Naive thymus-derived CD8-positive, alpha-beta T cell (primary cell): ENCODE measurements at places on chromosomes 5 and 9. TPM values are rescaled to one million over a fixed set of nuclear protein-coding genes. Genes with fewer than 3 reads are reported as not detected.
A peak's percentile ranks its signal among the peaks of the same experiment; 100 is the strongest.

DNA sequence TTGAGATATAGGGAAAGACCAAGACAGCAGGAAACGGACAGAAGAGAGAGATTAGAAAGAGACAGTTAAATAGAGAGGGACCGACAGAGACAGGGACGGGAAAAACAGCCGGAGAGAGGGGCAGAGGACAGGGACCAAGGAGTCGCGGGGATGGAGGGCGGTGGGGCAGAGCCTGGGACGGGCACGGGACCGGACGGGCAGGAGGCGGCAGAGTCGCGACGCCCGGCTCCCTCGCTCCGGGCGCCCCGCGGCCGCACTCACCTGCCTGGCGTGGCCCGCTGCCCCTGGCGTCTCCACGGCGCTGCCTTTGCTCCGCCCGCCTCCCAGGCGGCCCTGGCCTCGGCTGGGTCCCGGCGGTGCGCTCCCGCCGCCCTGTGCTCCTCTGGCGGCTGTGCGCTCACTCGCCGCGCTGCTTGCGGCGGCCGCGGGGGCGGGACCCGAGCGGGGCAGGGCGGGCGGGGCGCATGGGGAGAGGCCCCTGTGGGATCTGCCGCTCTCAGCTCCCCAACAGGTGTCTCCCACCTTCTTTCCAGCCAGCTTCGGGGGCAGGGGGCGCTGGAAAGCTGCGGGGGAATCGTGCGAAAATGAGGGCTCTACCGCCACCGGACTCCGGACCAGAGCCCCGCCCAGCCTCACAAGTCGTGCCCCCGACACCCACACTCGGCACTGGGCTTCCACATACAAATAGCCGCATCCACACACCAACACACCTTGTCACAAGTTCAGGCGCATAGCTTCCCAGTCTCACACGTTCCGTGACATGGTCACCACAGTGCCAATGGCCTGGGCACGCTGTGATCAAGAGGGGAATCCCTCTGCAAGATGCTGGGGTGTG lies at the start of gene ARID3C:
Gene ARID3C, minus strand, starts transcription at position 411 of the 835 bp plus-strand sequence. CDS start 1,052 bp downstream, outside the sequence.
- no peak for DNase-seq
- peak within 1 kb of the TSS; percentile 80 for H3K27ac ChIP-seq
- peaks cover 22% of the 10 kb centered on the region for H3K27me3 ChIP-seq
- H3K4me1 ChIP-seq: peaks cover 27% of the 10 kb centered on the region
- H3K36me3 ChIP-seq: peaks cover 3% of the 10 kb centered on the region

The IL17B gene
- total RNA-seq: not detected

- DNase-seq: no peak
- H3K4me1 ChIP-seq: no peaks in the 10 kb centered on the region
- H3K27me3 ChIP-seq: no peaks in the 10 kb centered on the region
- no peak overlapping the region for H3K4me3 ChIP-seq
- H3K27ac ChIP-seq: no peak overlapping the region
Measured at GRCh38 chr5:106648401-106648800, 1022.3 kb downstream of the EFNA5 start.

The AOPEP gene
- 10.8 TPM for total RNA-seq

DNA sequence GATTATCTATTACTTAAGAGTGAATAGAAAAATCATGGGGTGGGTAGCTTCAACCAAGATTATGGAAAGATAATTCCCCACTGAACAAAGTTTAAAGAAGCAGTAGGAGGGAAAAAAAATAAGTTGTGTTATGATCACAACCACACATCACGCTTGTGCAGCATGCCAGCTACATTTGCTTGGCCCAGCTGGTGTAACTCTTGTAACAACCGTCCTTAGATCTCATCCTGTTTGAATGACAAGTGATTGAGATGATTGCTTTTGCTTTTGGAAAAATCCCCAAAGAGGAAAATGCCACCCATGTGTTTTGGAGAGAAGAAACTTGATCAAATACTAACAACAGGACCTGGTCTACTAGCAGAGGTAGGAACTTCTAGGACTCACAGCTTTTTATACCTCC lies 107.6 kb upstream of the KIF2A start:
- H3K36me3 ChIP-seq: no peaks in the 10 kb centered on the region
- H3K4me1 ChIP-seq: no peaks in the 10 kb centered on the region
- no peaks in the 10 kb centered on the region for H3K27me3 ChIP-seq
- H3K4me3 ChIP-seq: no peak overlapping the region

The SLC36A2 gene
- total RNA-seq: not detected

GRCh38 chr5:92687821-92688722 lies 892.9 kb downstream of the NR2F1-AS1 start:
- no peaks in the 10 kb centered on the region for H3K4me1 ChIP-seq
- no peaks in the 10 kb centered on the region for H3K27me3 ChIP-seq
- no peaks in the 10 kb centered on the region for H3K36me3 ChIP-seq
- no peak overlapping the region for H3K4me3 ChIP-seq

GRCh38 chr9:134462318-134462717 lies 136.1 kb downstream of the RXRA start:
- no peaks in the 10 kb centered on the region for H3K36me3 ChIP-seq
- H3K4me3 ChIP-seq: no peak overlapping the region
- no peaks in the 10 kb centered on the region for H3K27me3 ChIP-seq
- H3K4me1 ChIP-seq: peaks cover 9% of the 10 kb centered on the region
- DNase-seq: no peak

The GABRG2 gene
- total RNA-seq: not detected

- H3K36me3 ChIP-seq: no peaks in the 10 kb centered on the region
- no peaks in the 10 kb centered on the region for H3K27me3 ChIP-seq
- no peak for DNase-seq
- no peak overlapping the region for H3K27ac ChIP-seq
- H3K4me3 ChIP-seq: no peak overlapping the region
Measured at GRCh38 chr9:33187519-33188218, 20.5 kb upstream of the B4GALT1 start.

DNA sequence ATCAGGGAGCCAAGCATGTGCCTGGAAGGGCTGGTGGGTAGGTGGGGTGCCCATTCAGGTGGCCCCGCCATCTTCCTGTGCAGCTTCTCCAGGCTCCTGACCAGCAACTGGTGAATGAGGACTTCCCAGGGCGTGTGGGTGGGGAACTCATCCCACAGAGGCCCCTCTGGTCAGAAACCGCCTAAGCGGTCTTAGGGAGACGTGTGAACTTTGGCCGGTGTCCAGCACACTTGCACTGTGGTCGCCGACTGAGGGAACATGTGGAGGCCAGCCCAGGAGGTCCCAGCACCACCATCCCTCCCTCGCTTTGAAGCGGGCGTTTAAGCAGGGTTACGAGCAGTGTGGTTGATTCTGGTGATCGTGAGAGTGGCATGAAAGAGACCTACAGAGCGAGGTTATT lies 77.8 kb downstream of the MVB12B start:
- no peak overlapping the region for H3K27ac ChIP-seq
- peaks cover 37% of the 10 kb centered on the region for H3K4me1 ChIP-seq
- H3K36me3 ChIP-seq: peaks cover 19% of the 10 kb centered on the region
- DNase-seq: no peak
- no peak overlapping the region for H3K4me3 ChIP-seq

The FCN2 gene
- total RNA-seq: not detected

DNA sequence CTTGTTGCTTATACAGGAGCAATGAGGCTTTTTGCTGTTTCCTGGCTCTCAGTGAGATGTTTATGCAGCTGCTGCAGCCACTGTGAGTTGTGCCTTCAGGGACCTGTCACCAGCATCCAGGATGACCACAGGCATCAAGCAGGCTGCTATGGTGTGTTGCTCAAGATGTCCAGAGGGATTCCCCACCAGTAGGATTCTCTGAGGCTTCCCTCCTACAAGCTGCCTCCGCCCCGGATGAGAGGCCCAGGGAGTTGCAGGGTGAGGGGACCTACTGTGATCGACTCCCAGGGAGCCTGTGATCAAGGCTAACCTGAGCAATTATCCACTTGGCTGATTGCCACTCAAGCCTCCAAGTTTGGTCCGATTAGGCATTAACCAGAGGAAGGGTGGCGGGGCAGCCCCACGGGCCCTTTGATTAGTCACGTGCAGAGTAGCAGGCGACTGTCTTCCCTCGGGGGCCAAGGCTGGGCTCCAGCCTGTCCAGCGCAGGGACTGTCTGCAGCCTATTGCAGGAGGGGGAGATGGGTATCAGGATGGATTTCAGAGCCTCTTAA lies 1.8 kb upstream of the FAT2 start:
- no peaks in the 10 kb centered on the region for H3K36me3 ChIP-seq
- no peaks in the 10 kb centered on the region for H3K4me1 ChIP-seq
- no peak for DNase-seq
- H3K27me3 ChIP-seq: peaks cover 7% of the 10 kb centered on the region

The CCNI2 gene
- total RNA-seq: 10.0 TPM

The CDH10 gene
- not detected for total RNA-seq
